Karpas-422 (cell line): ENCODE measurements at places on chromosomes 12 and 14.

- no peak for DNase-seq
- no peaks in the 10 kb centered on the region for H3K36me3 ChIP-seq
- no peak overlapping the region for H3K4me3 ChIP-seq
- H3K27ac ChIP-seq, result no peak overlapping the region
- no peaks in the 10 kb centered on the region for H3K4me1 ChIP-seq
Measured at GRCh38 chr14:36508418-36509068, 11.5 kb downstream of the NKX2-1 start.

GRCh38 chr12:76055393-76055792, 23.8 kb upstream of the PHLDA1 start:
- H3K27ac ChIP-seq, result no peak overlapping the region
- H3K4me3 ChIP-seq, result no peak overlapping the region
- H3K27me3 ChIP-seq, result no peaks in the 10 kb centered on the region
- DNase-seq, result no peak

GRCh38 chr14:67618617-67619063, 1.1 kb upstream of the ARG2 start:
- H3K27me3 ChIP-seq, result no peaks in the 10 kb centered on the region
- peak overlapping the region; percentile 74; the same call in 1 of the 2 replicates for H3K4me3 ChIP-seq
- H3K36me3 ChIP-seq, result no peaks in the 10 kb centered on the region
- no peak overlapping the region for H3K27ac ChIP-seq

DNA sequence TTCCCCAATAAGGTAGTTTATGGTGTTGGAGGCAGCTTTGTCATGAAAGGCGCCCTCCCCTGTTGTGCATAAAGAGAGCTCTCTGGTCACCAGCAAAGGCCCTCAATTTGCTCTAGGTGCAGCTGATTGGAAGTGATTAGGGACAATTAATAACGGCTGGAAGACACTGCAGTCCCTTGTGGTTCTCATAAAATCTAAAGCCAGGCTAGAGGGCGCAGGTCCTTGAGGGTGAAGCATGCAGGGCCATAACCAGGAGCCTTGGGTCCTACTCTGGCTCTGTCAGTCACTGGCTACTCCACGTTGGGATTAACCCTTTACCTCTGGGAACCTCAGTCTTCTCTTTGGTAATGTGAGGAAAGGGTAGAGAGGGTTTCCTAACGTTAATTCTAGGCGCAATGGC, 1.9 kb downstream of the DAAM1 start:
- H3K27ac ChIP-seq, result no peak overlapping the region
- H3K36me3 ChIP-seq, result no peaks in the 10 kb centered on the region
- H3K27me3 ChIP-seq, result no peaks in the 10 kb centered on the region
- peak overlapping the region; percentile 90 for H3K4me3 ChIP-seq

DNA sequence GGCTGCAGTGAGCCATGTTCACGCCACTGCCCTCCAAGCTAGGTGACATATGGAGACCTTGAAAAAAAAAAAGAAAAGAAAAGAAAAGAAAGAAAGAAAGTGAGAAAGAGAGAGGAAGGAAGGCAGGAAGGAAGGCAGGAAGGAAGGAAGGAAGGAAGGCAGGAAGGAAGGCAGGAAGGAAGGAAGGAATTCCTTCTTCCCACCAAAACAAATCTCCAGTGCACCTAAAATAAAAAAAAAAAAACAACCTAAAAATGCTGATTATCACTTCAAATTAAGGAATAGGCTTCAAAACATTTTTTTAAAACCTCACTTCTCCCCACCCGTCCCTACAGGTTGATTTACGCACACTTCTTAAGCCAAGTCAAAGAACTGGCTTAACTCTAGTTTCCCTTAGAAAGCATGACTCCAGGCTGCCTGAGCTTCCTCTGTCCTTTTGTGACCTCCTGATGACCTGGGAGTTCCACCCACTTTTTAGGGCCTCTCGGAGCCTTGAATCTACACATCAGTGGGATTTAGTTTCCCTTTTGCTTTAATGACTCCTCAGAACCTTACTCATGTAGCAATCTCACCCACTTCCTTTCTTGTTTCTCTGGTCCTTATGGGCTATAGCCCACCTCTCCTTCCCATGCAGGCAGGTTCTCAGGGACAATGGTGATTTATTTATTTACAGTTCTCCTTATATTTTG, 18.6 kb downstream of the DUSP6 start:
- no peaks in the 10 kb centered on the region for H3K36me3 ChIP-seq
- peaks cover 22% of the 10 kb centered on the region for H3K4me1 ChIP-seq
- DNase-seq, result no peak
- H3K27ac ChIP-seq, result no peak overlapping the region
- H3K27me3 ChIP-seq, result no peaks in the 10 kb centered on the region

GRCh38 chr14:37051680-37052079, 120.7 kb downstream of the SLC25A21 start:
- H3K4me3 ChIP-seq, result no peak overlapping the region
- no peak for DNase-seq
- H3K27me3 ChIP-seq, result no peaks in the 10 kb centered on the region

GRCh38 chr12:23949348-23950209, at the start of gene SOX5:
Gene SOX5 (minus strand): TSS chr12:23949670. CDS start chr12:23949601, 69 bp downstream.
- H3K27me3 ChIP-seq, result no peaks in the 10 kb centered on the region
- H3K27ac ChIP-seq, result no peak within 1 kb of the TSS
- H3K36me3 ChIP-seq, result no peaks in the 10 kb centered on the region
- no peak within 1 kb of the TSS for H3K4me3 ChIP-seq
- no peak for DNase-seq

- peaks cover 64% of the 10 kb centered on the region for H3K4me1 ChIP-seq
- H3K27me3 ChIP-seq, result no peaks in the 10 kb centered on the region
- peak overlapping the region; percentile 26 for H3K4me3 ChIP-seq
- peak; percentile 71 for DNase-seq
- peak overlapping the region; percentile 85 for H3K27ac ChIP-seq
- no peaks in the 10 kb centered on the region for H3K36me3 ChIP-seq
Measured at GRCh38 chr14:36424478-36425102, 95.4 kb downstream of the NKX2-1 start.

- DNase-seq, result no peak
- no peaks in the 10 kb centered on the region for H3K27me3 ChIP-seq
- H3K27ac ChIP-seq, result no peak overlapping the region
- no peak overlapping the region for H3K4me3 ChIP-seq
- no peaks in the 10 kb centered on the region for H3K36me3 ChIP-seq
- H3K4me1 ChIP-seq, result no peaks in the 10 kb centered on the region
Measured at GRCh38 chr12:65656156-65656882, 168.0 kb upstream of the HMGA2 start.

- no peak for DNase-seq
- peaks cover 5% of the 10 kb centered on the region; the same call in 1 of the 2 replicates for H3K4me1 ChIP-seq
- no peak overlapping the region for H3K27ac ChIP-seq
- H3K27me3 ChIP-seq, result no peaks in the 10 kb centered on the region
- no peak overlapping the region for H3K4me3 ChIP-seq
- no peaks in the 10 kb centered on the region for H3K36me3 ChIP-seq
Measured at GRCh38 chr12:57470970-57471656, 8.6 kb downstream of the ARHGAP9 start.

- H3K4me3 ChIP-seq, result no peak overlapping the region
- H3K4me1 ChIP-seq, result no peaks in the 10 kb centered on the region
- H3K27ac ChIP-seq, result no peak overlapping the region
- no peaks in the 10 kb centered on the region for H3K36me3 ChIP-seq
Measured at GRCh38 chr14:32588448-32589320, 259.6 kb downstream of the AKAP6 start.
